ENCODE measurements at places on chromosomes 7 and 10. TPM values are rescaled to one million over a fixed set of nuclear protein-coding genes. Genes with fewer than 3 reads are reported as not detected.

ZNF862 gene
- total RNA-seq, result 16.5 TPM

LIPF gene
- total RNA-seq, result not detected

CPN1 gene
- total RNA-seq, result 0.16 TPM

DIP2C gene
- 24.3 TPM for total RNA-seq

CTAGE8 gene
- total RNA-seq, result 0.79 TPM

GPER1 gene
- total RNA-seq, result 1.9 TPM
